Psoas muscle (tissue), 8 donors: ENCODE measurements at places on chromosomes 12 and 14. TPM values are rescaled to one million over a fixed set of nuclear protein-coding genes. Genes with fewer than 3 reads are reported as not detected.

GRCh38 chr12:132456944-132457495, 32.9 kb upstream of the FBRSL1 start:
- no peak for DNase-seq

GRCh38 chr14:92892589-92892988, 30.4 kb upstream of the CHGA start:
- DNase-seq, result no peak

DNA sequence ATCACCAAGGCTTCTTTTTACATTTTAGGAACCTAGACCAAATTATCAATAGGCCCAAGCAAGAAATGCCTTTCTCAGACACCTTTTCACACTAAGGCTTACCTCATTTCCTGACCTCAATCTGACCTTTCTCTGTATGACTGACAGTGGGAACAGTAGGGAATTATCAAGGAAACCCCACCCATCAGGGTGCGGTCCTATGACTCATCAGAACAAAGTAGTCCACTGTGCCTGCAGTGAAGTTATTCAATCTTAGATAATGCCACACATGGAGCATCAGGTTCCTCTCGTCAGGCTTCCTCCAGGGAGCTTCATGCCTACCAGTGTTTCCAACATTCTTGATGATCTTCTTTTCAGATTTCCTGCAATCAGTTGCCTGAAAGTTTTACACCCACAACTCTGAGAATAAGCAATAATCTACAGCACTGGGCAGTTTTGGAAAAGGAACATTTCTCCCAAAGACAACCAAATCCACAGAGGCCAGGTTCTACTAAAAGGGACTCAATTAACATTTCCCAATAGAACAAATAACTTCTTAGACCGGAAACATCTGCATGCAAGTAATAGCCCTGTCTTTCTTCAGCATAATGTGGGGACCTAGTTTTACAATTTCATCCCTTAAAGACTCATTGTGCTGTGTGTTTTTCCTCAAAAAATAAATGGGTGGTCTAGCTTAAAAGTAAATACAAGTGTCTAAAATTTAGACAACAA, 35.9 kb upstream of the TMTC2 start:
- DNase-seq, result no peak

Gene RNASE3
- not detected for total RNA-seq

Gene INHBC
- 0.18 TPM for total RNA-seq

Gene LTBR
- total RNA-seq, result 37.3 TPM

Gene FOXM1
- 0.52 TPM for total RNA-seq
